Hindlimb muscle (tissue), 1 donor: ENCODE measurements at places on chromosomes 12 and 14.

GRCh38 chr12:18653465-18653864, 84.3 kb downstream of the PLCZ1 start:
- DNase-seq, result no peak

GRCh38 chr12:96164951-96165811, 29.0 kb upstream of the ELK3 start:
- peak; percentile 4 for DNase-seq

DNA sequence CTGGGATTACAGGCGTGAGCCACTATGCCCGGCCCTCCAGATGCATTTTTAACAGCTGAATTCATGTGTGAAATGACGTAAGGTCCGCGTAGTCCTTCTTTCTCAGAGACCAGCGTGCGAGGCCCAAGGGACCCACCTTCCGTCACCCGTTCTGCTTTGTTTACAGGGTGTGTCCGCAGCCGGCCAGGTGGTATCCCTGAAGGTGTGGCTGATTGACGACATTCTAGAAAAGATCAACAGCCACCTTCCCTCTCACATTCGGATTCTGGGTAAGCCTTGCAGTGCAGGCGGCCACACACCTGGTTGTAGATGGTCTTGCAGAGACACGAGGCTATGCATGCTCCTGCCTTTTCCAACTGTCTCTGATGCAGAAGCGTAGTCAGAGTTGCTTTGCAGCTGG, 9.9 kb downstream of the PUS1 start:
- DNase-seq, result no peak

GRCh38 chr12:82858534-82858917, 171.8 kb downstream of the TMTC2 start:
- DNase-seq, result no peak

DNA sequence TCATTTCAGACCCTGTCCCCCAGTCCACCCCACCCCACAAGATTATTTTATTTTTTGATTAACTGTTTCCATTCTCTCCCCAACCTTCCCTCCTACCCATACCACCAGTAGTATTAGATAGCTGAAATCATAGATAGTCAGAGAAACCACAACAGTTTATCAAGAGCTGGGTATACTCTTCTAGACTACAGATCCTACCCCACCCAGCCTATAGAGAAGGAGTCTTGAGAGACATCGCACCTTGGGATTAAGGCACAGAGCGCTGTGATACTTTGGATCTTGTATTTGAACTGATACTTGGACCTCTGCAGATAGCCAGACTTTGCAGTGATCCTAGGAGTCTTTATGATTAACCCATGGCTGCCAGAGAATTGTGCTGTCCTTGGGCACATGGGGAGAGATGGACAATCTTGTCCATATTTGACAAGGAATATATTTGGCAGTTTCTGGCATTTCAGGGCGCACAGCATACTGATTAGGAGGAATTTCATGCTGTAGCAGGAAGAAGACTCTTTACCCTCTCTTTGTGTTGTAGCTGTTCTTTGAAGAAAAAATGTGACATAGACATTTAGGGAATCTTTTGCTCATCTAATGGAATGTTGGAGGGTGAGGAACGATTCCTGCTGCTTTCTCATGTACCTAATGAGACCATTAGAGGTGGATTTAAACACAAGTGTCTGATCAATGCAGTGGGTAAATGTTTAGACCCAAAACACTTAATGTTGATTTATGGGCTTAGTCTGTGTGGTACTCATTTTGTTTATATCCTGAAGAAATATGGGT, 982 bp downstream of the RBMS2 start:
- DNase-seq, result peak; percentile 32

GRCh38 chr14:20522332-20522731, 17.0 kb downstream of the RNASE10 start:
- DNase-seq, result no peak

DNA sequence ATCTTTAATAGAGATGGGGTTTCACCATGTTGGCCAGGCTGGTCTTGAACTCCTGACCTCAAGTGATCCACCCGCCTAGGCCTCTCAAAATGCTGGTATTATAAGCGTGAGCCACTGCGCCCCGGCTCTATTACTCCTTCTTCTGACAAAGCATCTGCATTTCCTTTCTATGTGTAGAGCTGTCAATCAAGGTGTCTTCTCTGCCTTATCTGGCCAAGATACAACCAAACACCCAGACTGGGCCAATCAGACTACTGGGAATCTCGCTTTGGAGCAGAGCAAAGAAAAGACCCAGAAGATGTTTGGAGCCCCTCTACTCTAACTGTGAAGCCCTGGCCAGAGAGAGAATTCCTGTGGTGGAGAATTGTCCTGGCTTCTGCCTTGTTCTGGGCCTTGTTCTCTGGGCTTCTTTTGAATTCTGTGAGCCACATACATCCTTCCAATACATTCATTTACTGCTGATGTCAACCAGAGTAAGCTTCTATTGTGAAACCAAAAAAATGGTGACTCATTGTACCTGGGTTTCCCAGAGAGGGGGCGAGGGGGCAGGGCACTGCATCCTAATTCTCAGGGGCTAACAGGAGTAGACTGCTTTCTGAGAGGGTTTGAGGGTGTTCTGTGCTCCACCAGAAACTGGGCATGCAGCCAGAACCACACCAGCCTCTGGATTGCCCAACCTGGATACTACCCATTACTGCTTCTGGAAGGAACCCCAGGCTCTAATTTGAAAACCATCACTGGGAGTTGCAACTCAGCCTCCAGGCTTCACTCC, 18.8 kb upstream of the FLVCR2 start:
- DNase-seq, result no peak

GRCh38 chr14:69980457-69981425, 101.5 kb downstream of the SMOC1 start:
- DNase-seq, result no peak

DNA sequence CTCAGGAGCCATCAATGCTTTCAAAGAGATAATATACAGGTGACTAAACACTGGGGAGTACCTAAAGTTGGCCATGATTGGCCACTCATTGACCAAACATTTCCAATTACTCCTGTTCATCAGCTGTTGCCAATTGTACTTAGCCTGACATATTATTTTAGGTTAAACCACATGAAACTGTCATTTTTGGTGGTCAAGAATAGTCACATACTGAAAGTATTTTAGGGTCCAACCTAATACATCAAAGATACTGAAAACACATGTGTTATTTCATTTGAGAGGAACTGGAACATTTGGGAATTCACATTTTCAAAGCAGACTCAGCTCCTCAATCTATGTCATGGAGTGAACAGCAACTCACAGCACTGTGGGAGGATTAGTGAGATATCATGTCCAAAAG, 63.9 kb upstream of the KCNA5 start:
- DNase-seq, result no peak

- peak; percentile 41 for DNase-seq
Measured at GRCh38 chr12:2311020-2311778, 258.4 kb downstream of the CACNA1C start.

GRCh38 chr14:54010981-54011380, 54.4 kb upstream of the BMP4 start:
- no peak for DNase-seq

- no peak for DNase-seq
Measured at GRCh38 chr14:74621556-74621955, 9.5 kb upstream of the LTBP2 start.

GRCh38 chr12:25388183-25388582, 137.5 kb upstream of the KRAS start:
- no peak for DNase-seq

DNA sequence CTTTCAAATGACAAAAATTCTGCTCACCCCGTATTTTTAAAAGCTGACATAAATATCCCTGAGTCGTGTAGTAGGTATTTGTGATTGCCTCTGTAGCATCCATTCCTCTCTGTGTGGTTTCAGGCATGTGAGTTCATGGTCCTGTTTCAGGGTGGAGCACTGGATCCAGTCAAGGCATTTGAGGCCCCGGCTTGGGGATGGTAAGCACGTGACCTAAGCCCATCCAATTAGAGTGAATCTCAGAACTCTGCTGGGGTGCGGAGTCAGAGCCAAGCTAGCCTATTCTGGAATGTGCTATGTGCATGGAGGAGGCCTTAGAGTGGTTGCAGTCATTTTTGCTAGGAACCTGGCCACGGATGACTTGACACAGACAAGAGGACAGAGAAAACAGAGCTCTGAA, 4.3 kb upstream of the CSRP2 start:
- no peak for DNase-seq

GRCh38 chr12:31265722-31266121, 60.2 kb downstream of the SINHCAF start:
- no peak for DNase-seq

DNA sequence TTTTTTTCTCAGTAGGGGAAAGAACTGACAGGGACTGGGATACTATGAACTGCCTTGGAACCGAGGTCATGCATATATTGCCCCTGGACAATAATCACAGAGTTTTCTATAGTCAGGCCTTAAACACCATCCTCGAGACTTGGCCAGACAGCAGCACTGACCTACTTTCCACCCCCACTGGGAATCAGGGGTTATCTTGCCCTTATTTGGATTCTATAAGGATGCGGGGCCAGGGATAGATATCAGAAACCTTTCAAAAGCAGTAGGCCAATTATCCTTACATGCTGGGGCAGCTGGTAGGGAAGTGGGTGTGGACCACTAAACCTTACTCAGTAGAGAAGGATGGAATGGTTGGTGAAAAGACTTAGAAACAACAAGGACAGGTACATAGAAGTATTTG, 2.0 kb downstream of the ZNF219 start:
- DNase-seq, result no peak

DNA sequence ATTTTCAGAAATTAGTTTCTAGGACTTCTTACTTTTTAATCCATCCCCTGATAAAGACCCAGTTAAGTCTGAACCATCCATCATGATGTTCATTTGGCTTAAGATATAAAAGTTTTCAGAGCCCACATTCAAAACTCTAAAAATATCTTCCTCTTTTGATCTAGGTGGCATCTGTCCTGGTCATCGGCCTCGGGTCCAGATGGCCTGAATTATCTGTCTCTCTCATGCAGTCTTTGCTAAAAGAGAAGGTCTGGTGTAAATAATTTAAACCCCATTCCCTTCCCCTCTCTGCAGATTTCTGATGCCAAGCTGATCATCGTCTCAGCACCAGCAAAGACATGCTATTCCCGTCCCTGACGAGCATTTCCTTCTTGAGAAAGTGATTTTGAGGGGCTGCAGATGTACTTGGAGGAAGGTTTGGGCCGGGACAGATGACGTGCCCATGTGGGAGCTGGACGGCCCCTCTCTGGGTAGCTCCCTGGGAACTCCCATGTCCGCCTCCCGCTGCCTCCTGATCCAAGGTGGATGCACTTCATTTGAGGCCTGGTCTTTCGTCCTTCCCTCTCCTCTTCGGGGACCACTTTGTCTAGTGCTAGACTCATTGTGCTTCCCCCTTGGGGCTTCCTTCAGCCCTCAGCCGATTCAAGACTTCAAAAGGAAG, 173.0 kb upstream of the PRMT8 start:
- DNase-seq, result no peak

GRCh38 chr14:96384053-96384452, 7.9 kb upstream of the AK7 start:
- no peak for DNase-seq

DNA sequence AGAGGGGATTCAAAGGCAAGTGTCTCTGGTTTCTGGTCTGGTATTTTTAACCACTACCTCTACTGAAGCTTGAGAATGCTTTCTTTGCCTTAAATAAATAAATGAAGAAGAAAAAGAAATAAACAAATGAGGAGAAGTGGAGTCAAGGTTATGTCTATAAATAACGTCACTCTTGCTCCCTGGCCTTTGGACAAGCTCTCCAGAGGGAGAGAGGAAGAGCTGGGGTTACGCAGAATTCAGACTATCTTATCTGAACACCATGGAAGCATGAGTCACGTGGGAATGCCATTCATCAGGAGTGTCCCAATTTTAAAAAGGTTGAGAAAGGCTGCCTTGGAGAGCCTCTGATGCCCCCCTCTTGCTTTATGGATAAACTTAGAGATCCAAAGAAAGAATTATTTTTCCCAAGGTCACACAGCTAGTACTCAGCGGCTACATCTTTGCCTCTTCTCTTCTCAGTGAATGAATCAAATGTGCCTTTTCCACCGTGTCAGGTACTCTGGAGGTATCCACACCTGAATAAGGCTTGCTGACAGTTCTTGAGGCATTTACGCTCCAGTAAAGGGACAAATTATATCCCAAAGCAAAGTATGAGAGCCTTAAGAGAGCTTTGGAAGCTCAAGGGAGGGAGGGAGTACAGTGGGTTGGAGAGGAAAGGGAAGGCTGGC, 12.9 kb upstream of the MSI1 start:
- no peak for DNase-seq

DNA sequence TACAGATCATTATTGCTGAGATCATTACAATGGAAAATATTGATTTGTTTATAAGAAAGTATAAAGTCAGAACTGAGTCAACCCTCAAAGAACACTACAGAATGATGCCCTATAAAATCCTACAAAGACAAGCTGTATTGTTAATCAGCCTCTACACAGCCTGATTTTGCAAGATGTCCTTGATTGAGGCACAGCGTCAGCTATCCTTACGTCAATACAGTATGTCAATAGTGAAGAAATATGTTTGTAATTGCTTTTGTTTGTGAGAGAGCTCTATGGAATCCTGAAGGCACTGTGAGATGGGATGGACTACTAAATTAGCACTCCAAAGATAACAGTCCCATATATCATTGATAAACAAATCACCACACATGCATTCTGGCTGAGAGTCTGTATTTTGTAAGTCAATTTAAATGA, 70.7 kb downstream of the RASSF9 start:
- DNase-seq, result no peak

DNA sequence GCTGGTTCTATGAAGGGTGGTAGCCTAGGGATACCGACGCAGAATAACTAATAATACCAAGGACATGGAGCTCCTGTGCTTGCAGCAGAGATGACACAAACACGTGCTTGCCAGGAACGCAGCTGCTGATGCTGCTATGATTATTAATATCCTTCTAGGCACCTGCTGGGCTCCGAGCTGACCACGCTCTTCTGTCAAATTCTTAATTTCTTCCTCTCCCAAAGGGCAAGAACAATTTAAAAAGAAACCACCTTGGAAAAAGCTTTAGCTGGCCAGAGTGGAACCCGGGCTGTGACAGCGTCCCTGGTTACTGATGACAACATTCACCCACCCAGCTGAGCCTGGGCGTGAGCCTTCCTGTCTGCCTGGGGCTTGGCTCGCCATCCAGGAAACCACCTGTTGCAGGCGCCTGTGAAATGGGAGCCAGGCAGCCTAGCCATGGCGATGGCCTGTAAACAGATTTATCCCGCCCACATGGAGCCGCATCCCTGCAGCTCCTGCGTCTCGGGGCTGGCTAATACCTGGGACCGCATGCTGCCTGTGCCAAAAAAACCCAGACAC, 28.8 kb downstream of the CLMN start:
- DNase-seq, result peak; percentile 30

GRCh38 chr14:100538351-100539002, 48.7 kb downstream of the BEGAIN start:
- DNase-seq, result no peak
